ENCODE measurements at places on chromosomes 4 and X.
A peak's percentile ranks its signal among the peaks of the same experiment; 100 is the strongest.

DNA sequence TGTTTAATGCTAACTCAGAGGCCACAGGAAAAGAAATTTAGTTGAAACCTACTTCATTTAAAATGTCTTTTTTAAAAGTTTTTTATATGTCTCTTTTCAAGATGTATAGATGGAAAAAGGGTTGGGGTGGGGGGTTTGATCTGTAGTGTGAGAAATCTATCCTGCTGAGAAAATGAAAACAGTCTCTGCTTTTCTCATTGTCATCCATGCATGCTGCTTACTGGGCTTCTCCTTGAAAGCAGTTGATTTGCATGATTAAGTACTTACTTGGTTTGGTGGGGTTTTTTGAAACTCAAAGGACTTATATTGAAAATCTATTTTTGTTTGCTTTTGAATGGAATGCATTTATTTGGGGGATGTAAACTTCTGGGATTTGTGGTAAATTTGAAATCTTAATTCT is 313.6 kb upstream of the DKK2 start:
- DNase-seq: no peak

GRCh38 chrX:29555465-29556091 is 659.8 kb upstream of the MAGEB2 start:
- no peak for DNase-seq

GRCh38 chr4:156547891-156548290 is 423.7 kb downstream of the PDGFC start:
- no peak for DNase-seq

DNA sequence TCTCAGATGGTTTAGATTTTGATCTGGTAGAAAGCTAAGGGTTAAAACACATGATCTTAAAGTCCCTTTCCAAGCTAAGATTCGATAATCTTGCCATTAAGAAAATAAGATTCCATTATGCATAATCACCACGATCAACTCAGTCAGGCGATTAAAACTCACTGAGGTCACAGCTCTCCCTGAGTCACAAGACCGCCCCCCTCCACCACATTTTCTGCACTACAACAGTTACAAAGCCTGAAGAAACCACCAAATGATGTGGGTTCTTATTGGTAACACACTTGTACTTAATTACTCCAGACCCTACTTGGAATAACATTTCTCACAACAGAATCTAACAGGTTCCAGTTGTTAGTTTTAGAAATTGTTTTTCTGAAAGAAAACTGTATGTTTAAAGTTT is 62.8 kb downstream of the SH3KBP1 start:
- peak; percentile 57 for DNase-seq

All from D341Med (cell line).